ENCODE measurements at places on chromosomes 11 and 22. TPM values are rescaled to one million over a fixed set of nuclear protein-coding genes. Genes with fewer than 3 reads are reported as not detected.
A peak's percentile ranks its signal among the peaks of the same experiment; 100 is the strongest.

DNA sequence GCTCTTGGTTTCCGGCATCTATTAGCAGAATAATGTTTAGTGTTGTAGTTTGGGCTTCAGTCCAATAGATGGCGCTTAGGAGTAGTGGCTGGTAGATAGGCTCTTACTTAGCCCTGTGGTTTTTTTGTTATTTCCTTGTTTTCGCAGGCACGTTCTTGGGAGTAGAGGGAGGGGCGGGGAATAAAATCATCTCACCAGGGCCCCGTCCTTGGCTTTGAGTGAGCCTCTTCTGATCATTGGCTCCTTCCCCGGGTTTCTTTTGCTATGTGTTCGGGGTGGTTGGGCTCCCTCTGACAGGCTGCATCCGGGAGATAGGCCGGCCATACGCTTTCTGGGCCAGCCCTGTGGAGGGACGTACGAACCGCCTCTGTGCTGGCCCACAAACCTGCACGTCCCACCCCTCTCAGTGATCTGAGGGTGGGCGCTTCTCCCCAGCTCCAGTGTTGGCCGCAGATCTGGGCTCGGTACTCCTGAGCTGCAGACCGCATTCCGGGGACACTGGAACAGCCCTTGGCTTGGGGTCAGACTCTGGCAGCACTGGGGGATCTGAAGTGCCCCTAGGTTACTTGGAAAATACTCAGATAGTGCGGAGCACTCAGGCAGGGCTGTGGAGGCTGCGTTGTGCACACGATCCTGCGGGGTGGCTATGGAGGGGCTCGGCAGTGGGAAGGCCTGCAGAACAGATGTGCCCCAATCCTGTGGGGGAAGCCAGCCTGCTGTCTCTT, 217.0 kb downstream of the DYNC2H1 start:
- peak; percentile 75 for DNase-seq

DNA sequence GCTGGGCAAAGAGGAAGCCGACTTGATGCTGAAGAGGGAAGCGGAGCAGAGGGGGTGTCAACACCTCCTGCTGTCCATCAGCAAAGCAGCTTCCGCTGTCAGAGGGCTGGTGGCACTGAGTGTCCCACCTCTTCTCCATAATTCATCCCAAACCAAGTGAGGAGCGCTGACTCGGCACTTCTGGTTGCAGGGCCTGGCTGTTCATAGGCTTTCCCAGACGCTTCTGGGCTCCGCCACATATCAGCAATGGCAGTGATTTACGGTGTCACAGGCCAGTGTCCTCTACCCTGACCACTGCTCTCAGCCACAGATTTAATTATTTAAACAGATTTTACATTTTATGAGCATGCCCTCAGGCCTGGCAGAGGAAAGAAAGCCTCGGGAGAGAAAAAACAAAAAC, 70.1 kb upstream of the TENM4 start:
- DNase-seq: no peak

DNA sequence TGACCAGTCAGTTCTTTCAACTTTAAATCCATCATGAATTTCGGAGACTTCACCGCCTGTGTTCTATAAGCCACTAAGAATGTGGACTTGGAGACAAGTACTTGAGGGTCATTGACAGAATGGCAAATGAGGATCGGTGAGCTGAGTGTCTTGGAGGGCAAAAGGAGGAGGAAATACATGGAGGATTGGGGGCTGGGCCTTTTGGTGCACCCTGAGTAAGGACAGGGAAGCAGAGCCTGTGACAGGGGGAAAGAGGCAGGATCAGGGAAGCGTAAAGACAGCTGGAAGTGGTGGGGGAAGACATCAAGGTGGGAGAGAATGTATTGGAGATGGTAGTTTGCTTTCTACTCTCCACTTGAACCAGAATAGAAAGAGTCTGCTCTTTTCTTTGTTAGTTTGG, 70.4 kb upstream of the MTMR2 start:
- no peak for DNase-seq

DNA sequence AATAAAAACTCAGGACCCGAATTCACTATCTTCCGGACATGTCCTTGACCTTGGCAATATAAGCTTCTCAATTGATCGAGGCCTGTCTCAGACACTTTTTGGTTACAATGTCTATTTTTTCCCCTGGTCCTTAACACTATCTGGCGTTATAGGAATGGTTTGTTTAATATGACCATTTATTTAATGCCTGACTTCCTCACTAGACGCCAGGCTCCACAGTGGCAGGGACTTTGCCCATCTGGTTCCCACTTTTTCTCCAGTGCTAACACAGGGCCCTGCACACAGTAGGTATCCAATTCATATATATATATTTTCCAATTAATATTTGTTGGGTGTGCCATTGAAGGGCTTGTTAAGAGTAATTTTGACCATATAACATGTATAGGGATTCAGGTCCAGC, 7.9 kb upstream of the CBX6 start:
- DNase-seq: no peak

- no peak for DNase-seq
Observed at GRCh38 chr11:58003036-58003435, 20.6 kb upstream of the OR9Q1 start.

DNA sequence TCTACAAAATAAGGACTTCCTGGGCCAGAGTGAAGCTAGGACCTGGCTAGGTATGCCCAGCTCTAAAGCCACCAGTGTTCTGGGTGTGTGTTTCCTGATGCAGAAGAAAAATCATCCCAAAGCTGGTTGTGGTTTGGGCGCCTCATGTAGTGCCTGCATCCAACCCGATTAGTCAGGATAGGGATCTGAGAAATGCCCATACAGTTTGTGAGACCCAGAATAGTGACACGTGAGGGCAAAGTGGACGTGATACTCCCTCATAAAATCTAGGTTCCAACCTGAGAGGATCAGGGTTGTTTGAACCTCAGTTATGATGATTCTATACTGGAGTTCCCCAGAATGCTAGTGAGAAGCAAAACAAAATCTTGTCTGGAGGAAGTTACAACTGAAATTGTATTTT, 238.4 kb downstream of the TBC1D22A start:
- DNase-seq: no peak

- peak; percentile 41 for DNase-seq
Observed at GRCh38 chr22:50473855-50474671, 772 bp downstream of the SBF1 start.

GRCh38 chr11:60085909-60086308, 2.6 kb upstream of the MS4A2 start:
- DNase-seq: no peak

GRCh38 chr11:83011333-83012167, 60.1 kb downstream of the RAB30 start:
- no peak for DNase-seq

- DNase-seq: no peak
Observed at GRCh38 chr22:48171271-48171691, 1408.8 kb downstream of the TBC1D22A start.

DNA sequence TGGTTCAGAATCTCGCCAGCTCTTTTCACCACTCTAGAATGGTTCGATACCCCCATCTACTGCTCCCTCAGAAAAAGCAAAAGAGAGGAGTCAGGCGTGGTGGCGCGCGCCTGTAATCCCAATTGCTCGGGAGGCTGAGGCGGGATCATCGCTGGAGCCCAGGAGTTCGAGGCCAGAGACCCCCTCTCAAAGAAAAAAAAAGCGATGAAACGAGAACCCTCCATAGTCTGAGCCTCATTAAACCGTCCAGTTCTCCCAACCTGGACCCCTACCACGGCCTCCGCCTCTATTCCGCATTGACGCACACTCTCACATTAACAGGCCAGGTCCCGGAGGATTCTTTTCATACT, 439 bp downstream of the SPA17 start:
- DNase-seq: no peak

GRCh38 chr11:16365581-16366228, 9.4 kb upstream of the SOX6 start:
- no peak for DNase-seq

DNA sequence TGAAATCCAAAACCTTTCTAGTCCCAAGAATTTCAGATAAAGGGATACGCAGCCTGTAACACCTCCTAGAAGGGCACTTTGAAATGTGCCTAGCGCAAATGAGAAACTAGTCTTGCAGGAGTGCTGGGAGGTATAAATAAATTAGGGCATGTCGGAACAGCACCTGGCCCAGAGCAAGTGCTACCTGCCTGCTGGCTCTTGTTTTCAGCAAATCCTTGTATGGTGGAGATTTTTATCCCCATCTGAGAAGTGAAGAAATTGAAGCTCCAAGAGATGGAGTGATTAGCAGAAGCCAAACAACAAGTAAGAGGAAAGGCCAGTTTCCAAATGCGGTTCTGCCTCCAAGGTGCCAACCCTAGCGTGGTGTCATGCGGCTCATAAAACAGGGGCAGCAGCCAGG, 36.7 kb upstream of the TFIP11 start:
- no peak for DNase-seq

- peak; percentile 61 for DNase-seq
Observed at GRCh38 chr11:65429068-65429681, 6.6 kb downstream of the NEAT1 start.

GRCh38 chr11:126514061-126514693, 158.7 kb downstream of the ST3GAL4 start:
- DNase-seq: no peak

DNA sequence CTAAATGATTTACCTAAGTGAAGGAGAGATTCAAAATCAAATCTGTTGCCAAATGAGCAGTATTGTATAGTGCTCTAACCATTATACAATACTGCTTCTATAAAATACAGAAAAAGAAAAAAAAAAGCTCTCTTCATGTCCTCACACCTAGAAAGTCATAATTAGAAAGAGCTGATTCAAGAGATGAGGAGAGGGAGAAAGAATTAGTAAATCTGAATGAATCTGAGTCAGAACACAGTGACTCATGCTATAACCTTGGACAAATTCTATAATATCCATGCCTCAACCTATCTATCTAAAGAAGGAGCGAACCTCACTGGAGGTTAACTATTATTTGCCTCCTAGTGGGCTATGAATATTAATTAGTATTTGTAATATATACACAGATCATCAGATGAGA, 29.4 kb downstream of the AMBRA1 start:
- peak; percentile 44 for DNase-seq

DNA sequence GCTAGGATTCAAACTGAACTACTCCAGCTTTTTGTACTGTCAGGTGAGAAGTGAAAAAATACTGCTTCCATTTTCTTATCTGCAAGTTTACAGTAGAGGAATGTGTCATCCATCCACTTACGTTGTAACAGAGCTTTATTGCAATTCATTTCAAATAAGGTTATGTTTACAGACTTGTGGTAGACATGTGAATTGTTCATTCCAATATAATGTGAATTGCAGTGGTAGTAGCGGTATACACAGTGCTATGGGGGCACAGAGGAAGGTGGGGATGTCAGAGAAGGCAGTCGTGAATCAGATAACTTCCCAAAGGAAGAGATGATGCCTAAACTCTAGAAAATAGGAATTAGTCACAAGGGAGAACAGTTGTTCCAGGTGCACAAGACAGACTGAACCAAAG, 42.5 kb downstream of the CEP57 start:
- peak; percentile 16 for DNase-seq

GRCh38 chr22:27748349-27748748, 53.2 kb downstream of the MN1 start:
- DNase-seq: no peak

GRCh38 chr11:120186774-120187591, 23.8 kb upstream of the OAF start:
- DNase-seq: no peak

- peak; percentile 60 for DNase-seq
Observed at GRCh38 chr11:11848891-11849746, 7.3 kb downstream of the USP47 start.

GRCh38 chr11:93024369-93024768, 54.9 kb downstream of the MTNR1B start:
- peak; percentile 62 for DNase-seq

DNA sequence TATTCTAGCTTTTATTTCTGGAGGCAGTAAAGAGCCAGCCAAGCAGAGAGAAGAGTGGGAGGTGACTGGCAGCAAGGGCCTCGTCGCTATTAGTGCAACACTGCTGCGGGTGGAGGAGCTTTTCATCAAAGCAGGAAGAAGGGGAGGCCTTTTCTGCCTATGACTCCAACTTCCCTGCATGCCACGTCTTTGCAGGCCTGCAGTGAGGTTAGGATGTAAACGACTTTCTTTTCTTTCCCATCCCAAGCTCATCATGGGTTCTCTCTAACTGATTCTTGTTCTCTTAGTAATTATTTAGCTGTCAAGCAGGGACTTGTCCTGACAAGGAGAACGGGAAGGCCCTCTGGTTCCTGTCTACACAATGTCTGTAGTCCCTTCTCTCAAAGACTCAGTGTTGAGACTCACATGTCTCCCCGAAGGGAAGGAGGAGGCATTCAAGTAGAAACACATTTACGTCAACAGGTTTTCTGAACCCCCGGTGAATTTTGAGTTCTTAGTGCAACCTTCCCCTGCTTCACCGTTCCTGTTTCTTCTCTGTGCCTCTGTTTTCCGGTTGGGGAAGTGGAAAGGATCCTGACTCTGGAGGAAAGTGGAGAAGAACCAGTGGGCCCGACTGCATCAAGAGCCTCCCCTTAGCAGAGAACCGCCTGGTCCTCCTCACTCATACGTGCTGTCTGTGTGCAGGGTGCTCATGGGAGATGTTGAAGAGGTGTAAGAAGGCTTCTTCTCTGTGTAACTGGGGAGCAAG, 56.9 kb downstream of the PACS1 start:
- peak; percentile 39 for DNase-seq

TTC36 gene
- total RNA-seq: not detected

SLC17A6 gene
- not detected for total RNA-seq

ESAM gene
- total RNA-seq: not detected

RAB39A gene
- total RNA-seq: 1.1 TPM

PARVA gene
- total RNA-seq: 31.1 TPM

POU2AF1 gene
- not detected for total RNA-seq

CATSPERZ gene
- total RNA-seq: 1.7 TPM

CDC42EP2 gene
- total RNA-seq: 7.1 TPM

JAML gene
- not detected for total RNA-seq

FAM180B gene
- not detected for total RNA-seq

NNMT gene
- 344 TPM for total RNA-seq

CCDC157 gene
- total RNA-seq: 1.8 TPM

All from RPMI7951 (cell line).